ENCODE measurements at places on chromosomes 4 and X.

DNA sequence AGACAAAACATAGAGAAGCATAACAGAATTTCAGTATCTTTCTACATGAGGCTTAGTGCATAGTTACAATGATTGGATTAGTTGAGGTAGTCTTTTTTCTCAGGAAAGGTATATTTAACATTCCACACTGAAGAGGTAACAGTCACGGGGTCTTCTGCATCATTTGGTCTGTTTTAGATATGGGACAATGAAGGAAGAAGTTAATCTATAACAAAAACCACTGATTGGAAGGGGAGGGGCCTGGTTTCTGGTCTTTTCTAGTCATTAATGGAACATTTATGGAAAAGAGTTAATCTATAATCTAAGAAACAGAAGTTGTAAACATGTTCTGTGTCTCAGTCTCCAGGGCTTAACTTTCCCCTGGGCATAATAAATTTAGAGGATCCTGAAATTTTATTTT lies 37.3 kb upstream of the HPSE start:
- DNase-seq = no peak

DNA sequence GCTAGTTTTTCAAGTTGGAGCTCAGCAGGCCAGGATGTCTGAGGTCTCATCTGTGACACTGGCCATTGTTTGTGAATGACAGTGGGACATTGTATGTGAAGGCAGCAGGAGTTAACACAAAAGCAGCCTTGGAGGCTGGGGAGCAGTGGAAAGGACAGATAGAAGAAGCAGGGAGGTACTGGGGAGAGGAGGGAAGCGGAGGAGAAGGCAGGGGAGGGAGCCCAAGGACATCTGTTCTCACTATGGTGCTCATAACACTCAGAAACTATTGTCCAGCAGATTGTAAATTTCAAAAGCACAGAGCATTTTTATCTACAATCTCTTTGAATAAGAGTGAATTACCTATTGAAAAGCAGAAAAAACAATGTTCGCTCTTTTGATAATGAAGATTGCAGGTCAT lies 253.6 kb upstream of the DIPK2B start:
- no peak for DNase-seq

- DNase-seq = no peak
These were observed 335.7 kb downstream of the BMPR1B start for GRCh38 chr4:95093460-95093859.

DNA sequence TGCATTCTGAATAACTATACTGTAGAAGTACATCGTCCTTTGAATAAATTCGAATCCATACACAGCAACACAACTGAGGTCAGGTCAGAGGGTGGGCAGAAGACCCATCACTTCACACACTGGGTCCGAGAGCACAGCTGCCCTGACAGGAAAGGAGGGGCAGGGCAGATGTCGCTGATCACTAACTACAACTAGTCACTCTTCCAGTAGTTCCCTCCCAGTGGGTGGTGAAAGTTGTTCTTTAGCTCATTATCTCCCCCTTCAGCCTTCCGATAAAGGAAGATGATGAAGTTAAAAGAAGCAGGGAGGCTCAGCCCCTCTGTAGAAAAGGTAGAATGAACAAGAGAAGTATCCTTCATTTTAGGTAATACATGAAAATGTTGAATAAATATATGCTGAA lies 278.9 kb downstream of the INPP4B start:
- DNase-seq = no peak

DNA sequence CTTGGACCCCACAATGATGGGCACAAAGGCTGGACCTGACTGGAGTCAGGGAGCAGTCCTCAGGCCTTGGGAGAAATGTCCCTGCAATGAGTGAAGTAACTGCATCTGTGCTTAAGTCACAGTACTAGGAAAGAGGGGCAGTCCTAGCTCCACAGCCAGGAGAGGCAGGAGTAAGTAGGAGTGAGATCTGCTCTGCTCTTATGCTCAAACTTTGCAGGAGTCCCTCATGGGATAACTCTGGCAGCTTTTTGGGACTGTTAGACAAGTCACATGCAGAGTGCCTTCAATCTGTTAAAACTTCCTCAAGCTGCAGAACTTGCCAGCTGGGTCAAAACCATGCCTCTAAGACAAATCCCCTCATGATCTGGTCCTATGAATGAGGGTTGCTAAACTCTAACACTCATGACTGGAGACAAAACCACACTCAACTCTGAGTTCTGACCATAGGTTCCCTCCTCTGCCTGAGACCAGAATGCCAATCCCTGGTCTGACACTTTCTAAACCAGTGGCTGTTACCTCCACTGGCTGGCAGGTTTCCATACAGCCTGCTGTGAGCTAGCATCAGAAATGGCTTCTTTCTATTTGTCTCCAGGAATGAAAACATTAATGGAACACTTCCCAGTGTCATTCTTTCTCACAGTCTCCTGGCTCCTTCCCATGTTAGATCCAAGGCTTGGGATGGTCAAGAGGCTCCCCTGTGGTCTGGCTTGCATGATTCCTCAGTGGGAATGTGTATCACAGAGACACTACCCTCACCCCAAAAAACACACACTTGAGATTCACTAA lies 819.3 kb downstream of the PCDH7 start:
- DNase-seq = no peak

DNA sequence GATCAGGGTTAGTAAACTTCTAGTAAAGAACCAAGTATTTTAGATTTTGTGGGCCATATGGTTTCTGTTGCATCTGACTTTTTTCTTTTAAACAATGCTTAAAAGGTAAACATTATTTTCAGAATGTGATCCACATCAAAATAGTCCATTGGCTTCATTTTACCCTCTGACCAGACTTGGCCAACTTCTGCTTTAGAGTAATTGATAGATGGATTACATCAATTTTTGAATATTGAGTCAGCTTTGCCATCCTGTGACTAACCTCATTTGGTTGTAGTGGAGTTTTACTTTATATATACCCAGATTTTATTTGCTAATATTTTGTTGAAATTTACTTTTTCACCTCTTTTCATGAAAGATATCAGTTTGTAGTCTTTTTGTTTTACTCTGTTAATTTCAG lies 559.8 kb downstream of the TLL1 start:
- no peak for DNase-seq

DNA sequence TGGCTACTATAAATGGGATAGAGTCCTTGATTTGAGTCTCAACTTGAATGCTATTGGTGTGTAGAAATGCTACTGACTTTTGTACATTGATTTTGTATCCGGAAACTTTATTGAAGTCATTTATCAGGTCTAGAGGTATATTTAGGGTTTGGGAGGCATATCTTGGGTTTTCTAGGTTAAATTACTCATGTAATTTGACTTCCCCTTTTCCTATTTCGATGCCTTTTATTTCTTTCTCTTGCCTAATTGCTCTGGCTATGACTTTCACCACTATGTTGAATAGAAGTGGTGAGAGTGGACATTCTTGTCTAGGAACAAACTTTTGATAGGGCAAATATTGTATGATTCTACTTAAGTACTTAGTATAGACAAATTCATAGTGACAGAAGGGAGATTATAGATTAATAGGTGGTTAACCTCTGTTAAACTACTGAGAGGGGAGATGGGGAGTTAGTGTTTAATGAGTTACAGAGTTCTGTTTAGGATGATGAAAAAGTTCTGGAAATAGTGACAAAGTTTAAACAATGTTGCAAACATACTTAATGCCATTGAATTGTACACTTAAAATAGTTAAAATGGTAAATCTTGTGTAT lies 22.8 kb upstream of the HSPA4L start:
- no peak for DNase-seq

GRCh38 chr4:77849278-77849965 lies 13.2 kb upstream of the MRPL1 start:
- no peak for DNase-seq

DNA sequence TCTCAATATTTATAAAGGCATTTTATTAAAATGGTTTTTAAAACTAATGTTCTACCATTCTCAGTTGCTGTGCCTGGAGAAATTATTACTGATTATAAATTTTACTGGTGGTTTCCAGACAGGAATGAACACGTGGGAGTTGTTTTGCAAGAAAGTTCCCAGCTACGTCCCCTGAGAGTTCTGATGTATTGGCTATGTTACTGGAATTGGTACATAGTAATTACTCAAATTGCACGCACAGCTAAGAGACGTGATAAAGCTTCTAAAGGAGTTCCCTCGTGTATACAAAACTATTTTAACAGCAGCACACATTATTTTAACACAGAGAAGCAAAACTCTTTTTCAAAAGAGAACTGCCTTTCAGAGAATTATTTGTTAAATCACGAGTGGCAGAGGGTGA lies 292.2 kb downstream of the NLGN4X start:
- no peak for DNase-seq

- no peak for DNase-seq
These were observed 228.6 kb upstream of the HCCS start for GRCh38 chrX:10882484-10882883.

- DNase-seq = no peak
These were observed 91.9 kb downstream of the GPC4 start for GRCh38 chrX:133323431-133323830.
